ENCODE measurements at places on chromosomes 16 and 17.

DNA sequence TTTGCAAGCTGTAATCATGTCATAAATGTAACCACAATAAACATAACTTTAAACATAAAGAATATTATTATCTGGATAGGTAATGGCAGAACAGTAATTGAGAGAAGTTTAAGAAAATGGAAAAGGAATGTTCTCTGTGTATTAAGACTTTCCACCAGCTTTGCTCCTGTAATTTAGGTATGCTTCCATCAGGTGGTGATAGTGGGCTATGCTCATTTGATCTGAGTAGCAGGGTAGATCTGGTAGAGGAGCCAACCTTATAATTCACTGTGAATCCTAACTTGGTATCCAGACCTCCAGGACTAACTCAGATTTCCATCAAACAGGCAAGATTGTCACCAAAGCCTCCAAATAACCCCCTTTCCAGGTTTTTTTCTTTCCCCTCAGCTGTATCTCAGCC is 137.9 kb upstream of the ZKSCAN2 start:
- DNase-seq = no peak

DNA sequence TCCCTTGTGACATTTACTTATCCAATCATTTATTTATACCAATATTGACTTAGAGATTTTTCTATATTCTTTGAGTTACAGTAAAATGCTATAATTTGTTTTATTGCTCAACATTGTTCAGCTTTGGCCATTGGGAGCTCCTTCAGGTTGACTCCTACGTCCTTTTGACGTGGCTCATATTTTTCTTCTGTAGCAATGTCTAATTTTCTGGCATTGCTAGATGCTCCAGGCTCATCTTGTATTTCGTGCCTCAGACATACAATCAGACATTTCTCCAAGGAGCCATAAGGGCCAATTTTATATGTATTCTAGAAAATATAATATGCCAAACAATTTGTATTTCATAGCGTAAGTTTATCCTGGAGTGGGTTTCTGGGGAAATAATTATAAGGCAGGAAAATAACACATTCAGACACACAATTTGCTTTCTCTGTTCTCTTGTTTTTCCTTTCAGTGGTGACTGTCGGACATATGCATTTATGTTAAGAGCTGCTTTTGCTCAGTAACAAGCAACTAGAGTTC is 355.1 kb upstream of the MON1B start:
- no peak for DNase-seq

DNA sequence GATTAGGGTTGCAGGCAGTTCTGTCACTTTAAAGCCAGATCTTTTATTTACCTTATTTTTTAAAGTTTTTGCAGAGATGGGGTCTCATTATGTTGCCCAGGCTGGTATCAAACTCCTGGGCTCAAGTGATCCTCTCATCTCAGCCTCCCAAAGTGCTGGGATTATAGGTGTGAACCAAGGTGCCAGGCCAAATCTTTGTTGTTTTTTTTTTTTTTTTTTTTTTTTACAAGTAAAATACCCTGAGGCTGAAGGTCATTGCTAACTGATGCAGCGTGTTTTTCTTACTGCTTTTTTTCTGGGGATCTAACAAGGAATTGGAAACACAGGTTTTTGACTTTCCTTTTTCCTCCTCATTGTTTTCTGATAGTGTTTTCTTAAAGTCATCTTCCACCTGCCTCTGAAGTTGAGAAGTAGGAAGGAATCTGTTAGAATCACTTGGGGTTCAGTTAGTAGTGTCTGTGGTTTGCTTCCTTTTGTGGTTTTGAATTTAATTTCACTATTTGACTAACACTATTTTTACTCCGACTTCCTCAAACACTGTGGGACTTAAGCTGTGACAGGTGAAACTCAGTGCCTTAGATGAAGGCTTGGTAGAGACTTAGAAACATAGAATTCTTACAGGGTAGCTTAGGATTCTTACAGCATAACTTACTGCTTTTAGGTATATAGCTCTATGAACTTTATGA is 22.2 kb downstream of the CLTC start:
- DNase-seq = peak; percentile 36

- DNase-seq = no peak
Observed at GRCh38 chr17:2067048-2067561, 12.2 kb downstream of the HIC1 start.

- peak; percentile 91 for DNase-seq
Observed at GRCh38 chr16:49857423-49858181, 1.7 kb upstream of the ZNF423 start.

DNA sequence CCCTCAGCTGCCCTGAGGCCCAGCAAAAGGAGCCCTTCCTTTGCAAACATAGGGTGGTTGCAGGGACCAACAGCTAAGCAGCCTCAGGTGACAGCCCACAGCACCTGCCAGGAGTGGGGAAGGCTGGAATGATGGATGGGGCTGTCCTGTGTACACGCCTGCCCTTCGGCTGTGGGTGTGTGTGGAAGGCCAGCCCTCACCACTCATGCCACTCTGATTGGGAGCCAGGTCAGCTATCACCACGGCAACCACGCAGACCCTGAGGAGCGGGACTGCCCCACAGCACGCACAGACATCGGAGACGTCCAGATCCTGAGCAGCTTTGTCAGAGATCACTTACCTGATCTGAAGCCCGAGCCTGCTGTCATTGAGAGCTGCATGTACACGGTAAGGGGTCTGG is 11.9 kb downstream of the PIPOX start:
- no peak for DNase-seq

- DNase-seq = no peak
Observed at GRCh38 chr16:89697161-89697615, 4.3 kb downstream of the SPATA2L start.

GRCh38 chr17:744937-745336 is 7.1 kb downstream of the GEMIN4 start:
- no peak for DNase-seq

GRCh38 chr16:78154729-78155461 is 55.4 kb downstream of the WWOX start:
- DNase-seq = no peak

- no peak for DNase-seq
Observed at GRCh38 chr17:77375917-77376651, 235.3 kb downstream of the SEC14L1 start.

DNA sequence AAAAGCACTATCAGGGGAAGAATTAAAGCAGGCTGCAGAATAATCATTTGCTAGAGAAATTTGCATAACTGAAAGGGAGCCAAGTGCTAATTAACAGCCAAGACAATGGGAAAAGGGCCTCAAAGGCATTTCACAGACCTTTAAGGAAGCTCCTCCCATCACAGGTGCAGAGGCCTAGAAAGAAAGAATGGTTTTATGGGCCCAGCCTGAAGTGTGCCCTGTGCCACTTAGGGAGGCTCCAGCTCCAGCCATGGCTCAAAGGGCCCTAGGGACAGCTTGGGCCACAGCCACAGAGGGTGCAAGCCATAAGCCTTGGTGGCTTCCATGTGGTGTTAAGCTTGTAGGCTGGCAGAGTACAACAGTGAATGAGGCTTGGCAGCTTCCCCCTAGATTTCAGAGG is 50.1 kb downstream of the RNF112 start:
- no peak for DNase-seq

DNA sequence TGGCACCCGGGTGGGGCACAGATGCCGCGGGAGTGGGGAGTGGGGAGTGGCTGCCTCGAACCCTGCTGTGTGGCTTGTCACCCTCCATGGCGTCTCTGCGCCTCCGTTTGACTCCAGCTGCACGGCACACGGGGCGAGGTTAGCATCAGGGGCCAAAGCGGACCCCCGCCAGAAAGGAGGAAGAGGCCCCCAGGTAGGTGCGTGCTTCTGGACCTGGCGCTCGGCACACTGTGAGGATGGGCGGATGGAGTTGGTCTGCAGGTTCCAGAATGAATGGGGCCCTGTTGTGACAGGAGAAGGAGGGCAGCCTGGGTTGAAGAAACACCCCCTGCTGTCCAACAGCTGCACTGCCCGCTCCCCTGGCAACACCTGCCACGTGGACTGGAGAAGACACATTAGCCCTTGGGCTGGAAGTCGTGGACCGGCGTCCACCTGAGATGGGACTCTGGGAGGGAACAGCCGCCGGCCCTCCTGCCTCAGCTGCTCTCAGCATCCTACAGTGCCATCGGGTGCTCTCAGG is 9.4 kb upstream of the FASN start:
- no peak for DNase-seq

DNA sequence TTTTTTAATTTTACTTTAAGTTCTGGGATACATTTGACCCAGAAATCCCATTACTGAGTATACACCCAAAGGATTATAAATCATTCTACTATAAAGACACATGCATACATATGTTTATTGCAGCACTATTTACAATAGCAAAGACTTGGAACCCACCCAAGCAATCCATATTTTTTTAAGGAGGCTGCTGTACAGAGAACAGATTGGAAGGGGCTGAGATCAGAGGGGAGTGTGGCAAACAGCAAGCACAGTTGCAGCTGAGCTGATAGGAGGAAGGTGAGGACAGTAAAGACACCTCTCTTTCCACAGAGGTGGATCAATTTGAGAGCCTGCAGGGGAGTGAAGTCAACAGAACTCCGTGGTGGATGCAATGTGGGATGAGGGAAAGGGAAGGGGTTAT is 10.2 kb upstream of the TMEM238L start:
- DNase-seq = peak; percentile 57

DNA sequence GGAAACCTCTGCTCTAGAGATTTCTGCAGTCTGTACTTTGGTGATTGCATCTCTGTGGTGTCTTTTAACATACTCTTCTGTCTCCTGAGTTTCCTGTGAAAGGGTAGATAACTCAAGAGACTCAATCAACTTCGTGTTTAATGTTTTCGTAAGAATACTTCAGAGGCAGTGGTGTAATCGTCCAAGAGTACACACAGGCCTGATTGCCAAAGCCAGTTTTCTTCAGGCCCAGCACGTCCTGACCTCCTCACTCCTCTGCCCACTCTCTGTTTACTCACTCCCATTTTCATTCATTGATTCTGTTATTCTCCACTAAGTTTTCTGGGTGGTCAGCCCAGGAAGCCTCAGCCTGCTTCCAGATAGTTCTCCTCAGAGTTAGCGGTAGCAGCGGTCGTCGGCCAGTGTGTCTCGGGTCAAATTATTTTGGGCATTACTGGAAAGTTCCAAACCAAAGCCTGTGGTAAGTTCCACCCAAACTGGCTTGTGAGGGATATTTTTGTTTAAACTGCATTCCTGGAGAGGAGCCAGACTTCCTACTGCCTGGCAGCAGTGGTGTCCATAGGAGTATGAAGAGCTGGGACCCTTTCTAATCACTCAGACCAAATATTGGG is 293.2 kb downstream of the WWOX start:
- DNase-seq = no peak

DNA sequence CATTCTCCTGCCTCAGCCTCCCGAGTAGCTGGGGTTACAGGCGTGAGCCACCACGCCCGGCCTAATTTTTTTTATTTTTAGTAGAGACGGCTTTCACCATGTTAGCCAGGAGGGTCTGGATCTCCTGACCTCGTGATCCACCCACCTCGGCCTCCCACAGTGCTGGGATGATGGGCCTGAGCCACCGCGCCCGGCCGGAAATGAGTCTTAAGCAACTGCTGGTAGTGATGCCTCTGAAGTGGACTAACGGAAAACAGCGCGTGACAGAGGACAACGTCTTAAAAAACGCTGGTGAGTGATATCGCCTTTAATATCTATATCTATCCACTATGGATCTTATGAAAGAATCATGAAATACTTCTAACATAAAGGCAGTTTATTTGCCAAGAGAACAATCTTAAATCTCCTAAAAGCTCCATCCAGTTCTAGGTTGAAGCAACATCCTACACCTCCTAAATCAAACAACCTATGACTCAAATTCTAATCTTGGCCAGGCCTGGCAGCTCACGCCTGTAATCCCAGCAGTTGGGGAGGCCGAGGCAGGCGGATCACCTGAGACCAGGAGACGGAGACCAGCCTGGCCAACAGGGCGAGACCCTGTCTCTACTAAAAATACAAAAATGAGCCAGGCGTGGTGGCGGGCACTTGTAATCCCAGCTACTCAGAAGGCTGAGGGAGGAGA is 69.8 kb downstream of the NXN start:
- DNase-seq = no peak

- no peak for DNase-seq
Observed at GRCh38 chr16:89958068-89958467, 9.5 kb downstream of the DEF8 start.

- no peak for DNase-seq
Observed at GRCh38 chr16:46812781-46813540, 18.0 kb downstream of the C16orf87 start.

DNA sequence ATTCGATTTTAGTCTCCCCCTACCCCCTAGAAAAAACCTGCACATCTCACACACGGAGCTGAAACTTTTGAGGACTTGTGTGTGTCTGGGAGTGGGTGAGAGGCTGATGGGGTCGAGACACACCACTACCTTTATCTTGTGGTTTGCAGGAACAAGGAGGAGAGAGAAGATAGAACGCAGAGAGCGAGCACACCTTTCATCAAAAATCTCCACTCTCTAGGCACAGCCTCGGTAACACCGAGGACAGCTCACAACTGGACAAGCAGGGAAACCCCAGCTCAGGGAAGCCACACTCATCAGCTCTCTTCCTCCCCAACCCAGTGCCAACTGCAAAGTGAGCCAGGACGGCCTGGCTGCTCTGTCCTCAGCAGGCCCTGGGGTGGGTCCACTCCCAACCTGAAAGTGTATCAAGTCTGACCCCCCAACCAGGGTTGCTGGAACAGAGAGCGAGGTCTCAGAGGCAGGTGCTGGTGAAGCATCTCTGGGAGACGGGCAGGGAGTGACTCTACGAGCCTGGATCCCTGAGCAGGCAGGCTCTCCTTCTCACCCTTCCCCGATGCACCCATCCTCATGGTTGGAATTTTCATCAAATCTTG is 5.2 kb upstream of the GHDC start:
- no peak for DNase-seq

DNA sequence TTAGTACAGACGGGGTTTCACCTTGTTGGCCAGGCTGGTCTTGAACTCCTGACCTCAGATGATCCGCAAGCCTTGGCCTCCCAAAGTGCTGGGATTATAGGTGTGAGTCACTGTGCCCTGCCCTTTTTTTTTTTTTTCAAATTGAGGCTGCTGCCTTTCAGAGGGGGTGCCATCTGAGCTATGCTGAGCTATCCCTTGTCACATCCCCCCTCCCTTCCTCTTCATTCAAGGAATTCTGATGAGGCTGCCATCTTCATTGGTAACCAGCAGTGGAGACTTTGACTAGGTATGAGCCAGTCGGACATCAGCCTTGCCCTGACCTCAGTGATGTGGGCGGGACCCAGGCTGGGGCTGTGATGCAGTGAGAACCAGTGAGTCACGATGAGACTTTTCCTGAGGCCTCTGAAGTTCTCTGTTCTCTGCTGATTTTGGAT is 24.4 kb upstream of the GPT2 start:
- no peak for DNase-seq

DNA sequence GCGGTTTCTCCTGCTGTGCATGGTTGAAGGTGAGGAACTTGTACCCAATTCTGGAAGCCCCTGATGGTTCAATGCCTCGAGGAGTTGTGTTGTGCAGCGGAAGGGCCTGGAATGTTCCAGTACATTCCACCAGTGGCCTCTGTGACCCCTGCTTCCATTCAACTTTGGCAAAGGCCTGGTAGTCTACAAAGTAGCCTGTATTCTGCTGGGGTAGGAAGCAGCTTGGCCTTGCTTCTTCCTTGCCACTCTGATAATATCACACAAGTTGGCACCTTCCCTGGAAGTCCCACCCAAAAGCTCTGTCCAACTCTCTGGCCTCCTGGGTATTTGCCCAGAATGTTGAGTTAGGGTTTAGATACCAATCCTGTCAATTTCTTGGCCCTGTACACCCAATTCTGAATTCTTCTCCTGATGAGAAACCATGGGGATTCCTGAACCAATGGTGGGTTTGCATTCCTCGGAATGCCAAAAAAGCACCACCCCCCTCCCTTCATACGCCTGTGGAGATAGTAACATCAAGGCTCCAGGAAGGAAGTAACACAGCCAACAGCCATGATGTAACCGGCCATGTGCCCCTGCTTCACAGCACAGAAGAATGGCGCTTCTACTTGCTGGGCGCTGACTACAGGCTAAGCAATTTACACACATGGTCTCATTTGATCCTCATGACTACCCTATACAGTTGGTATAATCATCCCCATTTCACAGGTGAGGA is 11.8 kb upstream of the FAM117A start:
- no peak for DNase-seq
